ENCODE measurements at places on chromosomes 2 and 18.

- no peak for DNase-seq
Observed at GRCh38 chr18:58527952-58528287, 101.0 kb downstream of the ALPK2 start.

DNA sequence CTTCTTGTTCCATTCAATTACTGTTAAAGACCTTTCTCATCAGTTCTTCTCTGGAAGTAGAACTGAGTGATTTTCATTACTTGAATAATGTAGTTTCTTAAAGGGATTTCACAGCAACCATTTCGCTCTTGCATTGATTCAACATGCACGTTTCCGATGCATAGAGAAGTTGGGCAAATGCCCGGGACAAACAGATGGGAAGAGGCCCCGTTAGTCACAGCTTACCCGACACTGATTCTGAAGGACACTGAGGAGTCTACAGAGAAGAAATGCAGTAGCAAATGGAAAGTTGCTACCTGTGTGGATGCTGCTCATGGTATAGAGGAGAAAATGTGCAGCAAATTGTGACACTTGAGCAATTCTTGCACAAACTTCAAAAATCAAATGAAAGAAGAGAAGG, 32.3 kb upstream of the GCG start:
- DNase-seq: no peak

- no peak for DNase-seq
Observed at GRCh38 chr2:200966770-200967169, 3.3 kb upstream of the ORC2 start.

DNA sequence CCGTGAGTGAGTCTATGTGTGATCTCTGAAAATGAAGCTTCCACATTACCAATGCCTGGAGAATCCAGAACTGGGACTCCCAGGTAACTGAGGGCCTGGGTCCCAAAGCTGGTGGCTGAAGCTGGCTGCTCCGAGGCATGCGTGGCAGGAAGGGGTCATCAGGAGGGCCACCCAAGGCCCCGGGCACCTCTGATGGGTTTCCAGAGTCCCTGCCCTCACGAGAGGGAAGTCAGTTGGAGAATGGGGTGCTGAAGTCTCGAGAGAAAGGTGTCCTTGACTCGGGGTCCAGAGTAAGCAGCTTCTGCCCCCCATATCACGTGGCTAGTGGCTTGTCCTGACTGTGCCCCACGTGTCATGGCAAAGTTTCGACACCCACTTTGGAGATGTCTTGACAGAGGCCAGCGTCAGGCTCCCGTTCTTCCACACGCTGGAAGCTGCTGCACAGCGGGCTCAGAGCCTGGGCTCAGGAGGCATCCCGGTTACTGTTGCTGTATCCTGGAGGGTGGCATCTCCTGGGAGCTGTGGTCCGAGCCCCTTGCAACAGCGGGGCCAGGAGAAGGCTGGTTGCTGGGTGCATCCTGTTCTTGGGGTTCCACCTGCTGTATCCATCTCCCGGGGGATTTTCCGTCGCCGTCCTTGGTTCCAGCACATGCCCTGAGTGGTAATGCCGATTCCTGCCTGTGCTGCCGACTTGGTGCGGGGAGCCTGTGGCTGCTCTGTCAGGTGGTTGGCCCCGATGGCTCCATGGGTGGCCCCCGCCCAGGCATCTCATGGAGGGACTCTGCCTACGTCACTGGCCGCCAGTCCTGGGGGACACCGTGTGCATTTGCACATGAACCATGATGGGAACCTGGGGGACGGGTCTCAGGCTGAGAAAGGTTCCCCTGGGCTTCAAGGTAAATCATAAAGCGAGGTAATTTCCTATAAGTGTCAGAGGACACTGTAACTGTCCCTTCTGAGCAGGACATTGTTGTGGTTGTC, 183.3 kb upstream of the HDAC4 start:
- no peak for DNase-seq

All from stimulated activated CD8-positive, alpha-beta memory T cell treated with anti-CD3 and anti-CD28 coated beads, Interleukin-7, amount 100 ng/mL, for 1 hour (primary cell).